GM23248 (cell line): ENCODE measurements at places on chromosomes 2 and 18.

- DNase-seq, result no peak
Measured at GRCh38 chr2:116200086-116200485, 1614.4 kb upstream of the DDX18 start.

- no peak for DNase-seq
Measured at GRCh38 chr18:11504962-11505361, 104.4 kb upstream of the SLC35G4 start.

DNA sequence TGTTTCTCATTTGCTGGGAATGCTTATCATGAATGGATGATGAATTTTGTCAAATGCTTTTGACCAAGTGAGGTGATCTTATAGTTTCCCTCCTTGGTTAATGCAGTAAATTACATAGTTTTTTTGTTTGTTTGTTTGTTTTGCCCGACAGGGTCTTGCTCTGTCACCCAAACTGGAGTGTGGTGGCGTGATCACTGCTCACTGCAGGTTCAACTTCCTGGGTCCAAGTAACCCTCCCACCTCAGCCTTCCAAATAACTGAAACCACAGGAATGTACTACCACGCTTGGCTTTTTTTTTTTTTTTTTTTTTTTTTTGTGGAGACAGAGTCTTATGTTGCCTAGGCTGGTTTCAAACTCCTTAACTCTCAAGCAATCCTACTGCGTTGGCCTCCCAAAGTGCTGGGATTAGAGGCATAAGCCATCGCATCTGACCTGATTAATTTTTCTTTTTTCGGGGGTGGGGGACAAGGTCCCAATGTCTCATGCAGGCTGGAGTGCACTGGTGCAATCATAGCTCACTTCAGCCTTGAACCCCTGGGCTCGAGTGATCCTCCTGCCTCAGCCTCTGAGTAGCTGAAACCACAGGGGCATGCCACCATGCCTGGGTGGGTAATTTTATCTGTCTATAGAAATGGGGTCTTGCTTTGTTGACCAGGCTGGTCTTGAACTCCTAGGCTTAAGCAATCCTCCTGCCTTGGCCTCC is 48.6 kb downstream of the SMAD2 start:
- peak; percentile 47 for DNase-seq

- no peak for DNase-seq
Measured at GRCh38 chr2:232615339-232615738, 18.1 kb upstream of the EFHD1 start.

DNA sequence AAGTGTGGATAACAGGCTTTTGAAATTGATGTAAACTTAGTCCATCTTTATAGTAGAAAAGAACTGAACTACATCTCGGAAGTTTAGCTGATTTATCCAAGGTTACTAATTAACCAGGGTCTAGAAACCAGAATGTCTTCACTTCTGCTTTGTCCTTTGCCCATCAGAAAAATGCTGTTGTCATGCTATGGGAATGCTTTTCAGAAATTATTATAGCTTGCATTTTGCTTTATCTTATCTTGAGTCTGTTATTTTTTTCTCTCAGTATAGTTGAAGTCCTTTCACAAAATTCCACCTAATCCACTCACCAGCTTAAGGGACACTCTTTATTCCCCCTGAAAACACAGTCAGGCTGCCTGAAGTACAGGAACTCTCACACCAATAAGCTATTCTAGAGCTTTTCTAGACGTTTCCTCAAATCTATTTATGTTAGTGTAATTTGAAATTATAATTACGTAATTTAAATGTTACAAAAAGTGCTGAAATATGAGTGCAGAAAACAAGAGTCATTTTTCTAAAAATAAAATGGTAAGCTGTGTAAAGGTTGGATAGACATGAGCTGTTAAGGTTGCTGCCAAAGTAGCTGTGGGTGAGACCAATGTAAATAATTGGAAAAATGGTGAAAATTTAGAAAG is 456.3 kb downstream of the TGIF1 start:
- no peak for DNase-seq

GRCh38 chr2:72681016-72681995 is 144.5 kb downstream of the EXOC6B start:
- peak; percentile 14 for DNase-seq
